ENCODE measurements at places on chromosomes 3 and 15.

DNA sequence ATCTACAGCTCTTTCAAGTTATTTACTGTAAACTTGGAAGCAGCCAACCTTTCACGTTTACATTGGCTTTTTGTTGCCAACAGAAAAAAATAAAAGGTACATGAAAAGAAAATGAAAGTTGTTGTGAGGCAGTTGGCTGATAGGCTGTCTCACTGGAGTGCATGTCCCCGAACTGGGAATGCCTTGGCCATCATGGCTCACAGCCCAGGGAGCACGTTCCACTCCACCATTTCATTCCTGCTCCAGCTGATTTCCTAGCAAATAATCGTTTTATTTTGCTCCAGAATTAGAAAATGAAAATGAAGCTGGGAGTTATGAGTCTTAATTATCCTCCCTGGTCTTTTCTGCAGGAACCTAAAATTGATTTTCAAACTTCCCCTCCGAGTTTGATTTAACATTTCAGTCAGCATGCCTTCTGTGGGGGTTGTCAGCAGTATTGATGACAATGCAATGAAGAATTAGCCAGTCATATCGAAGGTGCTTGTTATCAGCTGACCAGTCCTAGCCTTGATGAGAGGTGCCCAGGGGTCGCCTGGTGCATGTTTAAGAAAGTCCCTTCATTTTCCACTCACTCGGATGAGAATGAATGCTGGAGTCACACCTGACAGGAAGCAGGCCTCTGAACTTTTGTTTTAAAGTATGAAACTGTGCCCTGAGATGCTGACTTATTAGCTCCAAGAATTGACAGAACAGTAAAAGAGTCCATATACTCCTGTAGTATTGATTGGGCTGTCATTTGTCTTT, 293.7 kb upstream of the TRIM42 start:
- no peak for DNase-seq
- peaks cover 15% of the 10 kb centered on the region for H3K4me1 ChIP-seq
- no peaks in the 10 kb centered on the region for H3K27me3 ChIP-seq
- H3K27ac ChIP-seq: no peak overlapping the region
- H3K36me3 ChIP-seq: no peaks in the 10 kb centered on the region
- no peak overlapping the region for H3K4me3 ChIP-seq

DNA sequence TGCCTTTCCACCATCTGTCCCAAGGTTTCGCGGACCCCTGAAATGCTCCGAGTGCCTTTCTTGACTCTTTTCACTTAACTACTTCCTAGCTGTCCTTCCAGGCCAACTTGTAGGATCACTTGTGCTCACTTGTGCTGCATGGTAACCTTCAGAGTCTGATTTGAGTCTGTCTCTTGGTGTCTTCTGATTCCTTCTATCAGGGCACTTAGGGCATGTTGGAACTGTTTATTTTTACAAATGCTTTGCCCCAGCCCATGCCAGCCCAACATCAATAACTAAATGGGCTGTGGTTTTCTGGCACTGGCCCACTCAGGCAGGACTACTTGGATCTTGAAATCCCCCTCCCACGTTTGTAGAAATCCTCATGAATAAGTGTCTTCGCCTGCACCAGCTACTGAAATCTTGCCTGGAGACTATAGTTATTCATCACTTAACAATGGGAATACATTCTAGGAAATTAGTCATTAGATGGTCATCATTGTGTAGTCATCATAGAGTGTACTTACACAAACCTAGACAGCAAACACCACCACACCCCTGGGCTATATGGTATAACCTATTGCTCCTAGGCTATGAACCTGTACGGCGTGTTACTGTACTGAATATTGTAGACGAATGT, 123.1 kb upstream of the STRIT1 start:
- no peaks in the 10 kb centered on the region for H3K27me3 ChIP-seq
- H3K36me3 ChIP-seq: no peaks in the 10 kb centered on the region
- DNase-seq: no peak

GRCh38 chr15:69980341-69981059, 117.2 kb downstream of the TLE3 start:
- no peak overlapping the region for H3K27ac ChIP-seq
- H3K4me3 ChIP-seq: no peak overlapping the region
- H3K36me3 ChIP-seq: no peaks in the 10 kb centered on the region
- no peak for DNase-seq

DNA sequence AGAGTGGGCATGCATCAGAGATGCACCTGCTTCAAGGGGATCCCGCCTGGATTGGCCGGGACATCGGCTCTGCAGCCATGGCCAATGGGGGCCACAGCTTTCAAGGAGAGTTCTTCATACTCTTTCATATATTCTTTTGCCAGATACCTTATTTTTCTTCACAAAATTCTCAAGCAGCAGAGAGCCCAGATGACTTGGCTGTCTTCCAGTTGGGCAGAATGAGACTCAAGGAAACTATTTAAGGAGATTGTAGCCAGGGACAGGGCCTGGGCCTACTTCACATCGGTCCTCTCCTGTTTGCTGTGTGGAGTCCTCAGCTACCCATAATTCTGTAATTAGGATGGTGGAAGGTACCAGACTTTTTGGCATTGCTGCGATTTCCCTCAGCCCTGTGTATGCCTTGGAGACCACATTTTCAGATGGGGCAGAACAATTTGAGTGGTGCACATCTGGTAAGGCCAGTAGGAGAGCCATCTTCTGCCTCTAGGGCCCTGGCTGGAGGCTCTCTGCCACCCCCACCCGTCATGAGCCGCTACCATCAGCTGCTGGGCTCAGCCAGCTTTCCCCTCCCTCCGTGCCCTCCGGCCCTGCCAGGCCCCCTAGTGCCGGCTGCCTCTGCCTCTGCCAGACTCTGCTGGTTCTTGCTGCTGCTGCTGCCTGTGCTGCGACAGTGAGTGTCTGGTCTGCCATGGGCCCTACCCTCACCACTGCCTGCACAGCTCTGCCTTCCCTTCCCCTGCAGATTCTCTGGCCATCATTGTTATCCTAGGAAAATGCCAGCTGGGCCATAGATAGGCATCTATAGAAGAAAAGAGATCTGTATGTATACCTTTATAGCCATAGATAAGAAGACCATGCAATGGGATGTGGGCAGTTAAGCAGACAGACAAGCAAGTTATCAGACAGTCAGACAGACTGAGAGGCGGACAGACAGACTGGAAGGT, 6.7 kb downstream of the PLIN1 start:
- no peak overlapping the region for H3K4me3 ChIP-seq
- no peak for DNase-seq
- no peaks in the 10 kb centered on the region for H3K36me3 ChIP-seq
- no peak overlapping the region for H3K27ac ChIP-seq
- no peaks in the 10 kb centered on the region for H3K27me3 ChIP-seq

GRCh38 chr3:24533561-24534193, 39.0 kb upstream of the THRB start:
- no peak for DNase-seq
- peaks cover 43% of the 10 kb centered on the region for H3K27me3 ChIP-seq
- no peak overlapping the region for H3K27ac ChIP-seq
- no peaks in the 10 kb centered on the region for H3K4me1 ChIP-seq

DNA sequence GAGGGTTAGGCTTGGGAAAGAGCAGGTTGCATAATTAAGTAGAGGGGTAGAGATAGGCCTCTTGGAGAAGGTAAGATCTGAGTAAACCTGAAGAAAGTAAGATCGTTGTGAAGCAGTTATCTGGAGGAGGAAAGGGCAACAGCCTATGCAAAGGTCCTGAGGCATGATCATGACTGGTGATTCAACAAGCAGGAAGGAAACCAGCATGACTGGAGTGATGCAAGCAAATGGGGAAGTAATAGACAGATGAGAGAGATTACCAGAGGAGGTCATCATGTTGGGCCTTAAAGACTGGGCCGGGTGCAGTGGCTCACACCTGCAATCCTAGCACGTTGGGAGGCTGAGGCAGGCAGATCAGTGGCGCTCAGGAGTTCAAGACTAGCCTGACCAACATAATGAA, 360.2 kb downstream of the EPHB1 start:
- H3K4me3 ChIP-seq: no peak overlapping the region
- H3K4me1 ChIP-seq: no peaks in the 10 kb centered on the region
- no peak overlapping the region for H3K27ac ChIP-seq
- peaks cover 16% of the 10 kb centered on the region for H3K27me3 ChIP-seq
- H3K36me3 ChIP-seq: no peaks in the 10 kb centered on the region
- DNase-seq: no peak

DNA sequence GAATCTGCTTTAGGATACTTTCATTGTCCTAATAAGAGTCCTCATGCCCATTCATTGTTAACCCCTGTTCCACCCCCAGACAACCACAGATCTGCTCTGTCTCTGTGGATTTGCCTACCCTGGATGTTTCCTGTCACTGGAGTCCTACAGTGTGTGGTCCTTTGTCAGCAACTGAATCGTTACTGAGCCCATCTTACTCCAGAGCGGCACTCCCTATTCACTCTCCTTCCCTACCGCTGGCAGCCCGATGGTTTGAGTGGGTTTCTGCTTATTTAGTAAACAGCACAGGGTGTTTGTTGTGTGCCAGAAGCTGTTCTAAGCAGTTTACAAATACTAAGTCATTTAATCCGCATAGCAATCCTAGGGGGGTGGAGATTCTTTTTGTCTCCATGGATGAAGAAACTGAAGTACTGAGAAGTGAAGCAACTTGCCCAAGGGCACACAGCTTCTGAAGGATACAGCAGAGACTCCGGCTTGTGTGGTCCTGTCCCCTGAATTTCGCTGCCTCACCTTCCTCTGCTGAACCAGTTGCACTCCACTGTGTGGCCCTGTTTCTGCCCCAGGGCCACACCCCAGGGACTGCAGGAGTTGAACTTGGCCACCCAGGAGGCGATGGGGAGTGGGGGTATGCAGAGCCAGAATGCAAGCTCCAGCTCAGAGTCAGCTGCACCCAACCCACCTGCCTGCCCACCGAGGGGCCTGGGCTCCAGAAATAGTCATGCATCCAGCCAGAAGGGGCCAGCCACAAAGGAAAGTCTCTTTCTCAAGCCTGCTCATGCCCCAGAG, 56.5 kb upstream of the SLC6A1 start:
- H3K27ac ChIP-seq: no peak overlapping the region
- no peaks in the 10 kb centered on the region for H3K4me1 ChIP-seq
- peaks cover 59% of the 10 kb centered on the region for H3K27me3 ChIP-seq
- no peak overlapping the region for H3K4me3 ChIP-seq
- no peak for DNase-seq

DNA sequence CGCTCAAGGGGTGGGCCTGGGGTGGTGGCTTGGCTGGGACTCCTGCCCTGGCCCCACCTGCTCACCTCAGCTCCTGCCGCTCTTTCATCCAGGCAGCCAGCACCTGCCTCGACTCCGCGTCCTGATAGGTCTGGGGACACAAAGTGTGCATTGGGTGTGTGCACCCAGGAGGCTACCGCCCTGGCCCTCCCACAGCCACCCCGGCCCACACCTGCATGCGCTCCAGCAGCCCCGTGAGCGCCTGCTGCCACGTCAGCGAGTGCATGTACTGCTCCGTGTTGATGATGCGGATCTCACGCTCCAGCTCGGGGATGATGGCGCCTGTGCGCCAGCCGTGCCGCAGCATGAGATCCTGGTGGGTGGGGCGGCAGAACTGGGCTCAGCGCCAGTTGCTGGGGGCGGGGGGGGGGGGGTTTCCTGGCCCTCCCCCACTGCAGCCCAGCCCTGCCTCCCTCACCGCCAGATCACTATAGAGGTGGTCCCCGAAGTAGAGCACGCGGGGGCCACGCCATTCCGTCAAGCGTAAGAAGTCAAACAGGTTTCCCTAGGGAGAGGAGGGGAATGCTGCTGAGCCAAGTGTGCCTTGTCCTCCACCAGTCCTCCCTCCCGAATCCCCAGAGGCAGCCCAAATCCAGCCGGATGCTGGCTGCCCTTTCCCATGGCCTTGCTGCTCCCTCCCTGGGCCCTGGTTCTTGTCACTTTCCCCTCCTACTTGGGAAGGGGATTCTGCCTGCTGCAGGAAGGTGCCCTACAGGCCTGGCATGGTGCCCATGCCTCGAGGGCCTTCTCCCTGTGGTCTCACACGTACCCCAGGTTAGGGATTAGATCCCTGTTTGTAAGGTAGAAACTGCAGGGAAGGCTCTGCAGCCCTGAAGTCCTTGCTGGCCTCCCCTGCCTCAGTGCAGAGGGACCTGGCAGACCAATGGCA, 8.6 kb downstream of the NT5DC2 start:
- no peak for DNase-seq
- H3K4me3 ChIP-seq: no peak overlapping the region
- H3K27me3 ChIP-seq: no peaks in the 10 kb centered on the region
- H3K4me1 ChIP-seq: peaks cover 25% of the 10 kb centered on the region

- peaks cover 28% of the 10 kb centered on the region for H3K4me1 ChIP-seq
- H3K4me3 ChIP-seq: no peak overlapping the region
- DNase-seq: no peak
- H3K27me3 ChIP-seq: peaks cover 21% of the 10 kb centered on the region
- H3K27ac ChIP-seq: no peak overlapping the region
Observed at GRCh38 chr3:112003321-112004080, 4.8 kb downstream of the TAGLN3 start.

DNA sequence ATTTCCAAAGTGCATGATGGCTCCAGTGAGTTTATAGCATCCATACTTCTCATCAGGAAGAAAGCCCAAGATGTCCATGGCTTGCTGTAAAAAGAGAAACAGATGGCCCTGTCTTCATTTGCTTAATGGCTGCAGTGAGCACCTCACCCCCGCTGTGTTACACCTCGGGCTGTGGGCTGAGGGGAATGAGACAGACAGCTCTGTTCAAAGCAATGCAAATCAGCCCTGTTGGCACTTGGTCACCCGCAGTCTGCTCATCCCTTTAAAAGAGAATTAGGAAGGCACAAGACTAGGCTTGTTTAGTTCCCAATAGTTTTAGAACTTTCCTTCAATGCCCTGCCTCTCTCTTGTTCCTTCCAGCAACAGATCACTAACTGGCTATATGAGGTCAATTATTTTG, 25.2 kb downstream of the MYH15 start:
- DNase-seq: no peak
- no peak overlapping the region for H3K4me3 ChIP-seq

DNA sequence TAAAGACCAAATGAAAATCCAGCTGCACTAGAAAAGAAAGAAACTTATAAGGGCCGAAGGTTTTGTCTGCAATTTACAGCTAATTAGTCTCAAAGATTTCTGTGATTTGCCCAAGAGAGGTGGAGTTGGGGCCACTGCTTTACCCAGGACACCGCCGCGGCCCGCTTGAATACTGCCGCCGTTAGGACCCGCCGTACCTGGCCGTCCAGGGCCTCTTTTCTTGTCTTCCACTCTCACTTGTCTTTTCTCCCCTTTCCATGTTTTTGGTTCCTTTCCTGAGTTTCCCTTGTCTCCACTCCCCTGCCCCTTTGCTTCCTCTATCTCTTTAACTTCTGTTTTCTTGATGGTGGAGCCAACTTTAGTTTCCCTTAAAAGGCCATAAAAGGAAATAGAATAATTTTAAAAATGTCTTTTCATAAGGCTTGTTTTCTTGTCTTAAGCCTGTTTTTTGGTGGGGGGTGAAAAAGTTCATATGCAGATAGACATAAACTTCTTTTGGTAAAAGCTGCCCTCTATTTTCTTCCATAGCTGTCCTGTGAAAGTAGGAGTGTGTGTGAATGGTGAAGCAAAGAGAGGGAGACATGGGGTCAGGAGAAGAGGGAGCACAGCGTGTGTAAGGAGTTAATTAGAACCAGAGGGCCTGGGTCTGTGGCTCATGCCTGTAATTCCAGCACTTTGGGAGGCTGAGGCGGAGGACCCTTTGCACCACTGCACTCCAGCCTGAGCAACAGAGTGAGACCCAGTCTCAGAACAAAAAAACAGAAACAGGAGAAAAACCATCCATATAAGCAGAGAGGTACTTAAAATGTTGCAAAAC, 16.0 kb upstream of the CCNL1 start:
- peaks cover 26% of the 10 kb centered on the region for H3K4me1 ChIP-seq
- no peak for DNase-seq
- H3K4me3 ChIP-seq: peak overlapping the region; percentile 77
- H3K36me3 ChIP-seq: peaks cover 24% of the 10 kb centered on the region
- peak overlapping the region; percentile 99 for H3K27ac ChIP-seq
